Activated CD4-positive, alpha-beta memory T cell treated with anti-CD3 and anti-CD28 coated beads for 36 hours (primary cell): ENCODE measurements at places on chromosomes 5 and 9.
A peak's percentile ranks its signal among the peaks of the same experiment; 100 is the strongest.

- no peak for DNase-seq
Observed at GRCh38 chr9:98652741-98653140, 56.0 kb downstream of the GABBR2 start.

GRCh38 chr5:78908173-78909061, 76.7 kb downstream of the ARSB start:
- DNase-seq, result no peak

GRCh38 chr5:154418344-154418820, 27.4 kb upstream of the SAP30L start:
- no peak for DNase-seq

GRCh38 chr9:121500165-121500478, 478 bp upstream of the GGTA1 start:
- DNase-seq, result no peak

- DNase-seq, result no peak
Observed at GRCh38 chr5:72947498-72947897, 8.3 kb upstream of the FCHO2 start.

DNA sequence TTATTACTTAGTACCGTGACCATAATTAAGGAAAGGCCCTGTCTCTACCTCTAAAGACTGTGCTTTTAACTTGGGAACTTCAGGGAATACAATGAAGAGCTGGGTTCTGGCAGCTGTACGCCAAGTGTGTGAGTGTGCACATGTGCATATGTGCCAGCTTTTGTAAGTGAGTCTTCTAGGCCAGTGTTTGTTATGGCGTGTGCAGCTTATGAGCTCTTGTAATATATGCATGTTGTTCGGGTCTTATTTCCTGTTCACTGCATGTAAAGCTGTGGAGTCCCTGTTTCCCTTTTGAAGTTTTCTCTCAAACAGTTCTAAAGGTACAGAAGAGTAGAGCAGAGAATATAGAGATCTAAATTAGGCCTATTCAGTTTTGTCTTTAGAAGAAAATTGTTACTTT, 30.5 kb downstream of the TGFBR1 start:
- DNase-seq, result no peak

GRCh38 chr9:112615584-112616266, 102.2 kb downstream of the INIP start:
- DNase-seq, result no peak

GRCh38 chr9:80158554-80159170, 586.9 kb downstream of the TLE4 start:
- no peak for DNase-seq

DNA sequence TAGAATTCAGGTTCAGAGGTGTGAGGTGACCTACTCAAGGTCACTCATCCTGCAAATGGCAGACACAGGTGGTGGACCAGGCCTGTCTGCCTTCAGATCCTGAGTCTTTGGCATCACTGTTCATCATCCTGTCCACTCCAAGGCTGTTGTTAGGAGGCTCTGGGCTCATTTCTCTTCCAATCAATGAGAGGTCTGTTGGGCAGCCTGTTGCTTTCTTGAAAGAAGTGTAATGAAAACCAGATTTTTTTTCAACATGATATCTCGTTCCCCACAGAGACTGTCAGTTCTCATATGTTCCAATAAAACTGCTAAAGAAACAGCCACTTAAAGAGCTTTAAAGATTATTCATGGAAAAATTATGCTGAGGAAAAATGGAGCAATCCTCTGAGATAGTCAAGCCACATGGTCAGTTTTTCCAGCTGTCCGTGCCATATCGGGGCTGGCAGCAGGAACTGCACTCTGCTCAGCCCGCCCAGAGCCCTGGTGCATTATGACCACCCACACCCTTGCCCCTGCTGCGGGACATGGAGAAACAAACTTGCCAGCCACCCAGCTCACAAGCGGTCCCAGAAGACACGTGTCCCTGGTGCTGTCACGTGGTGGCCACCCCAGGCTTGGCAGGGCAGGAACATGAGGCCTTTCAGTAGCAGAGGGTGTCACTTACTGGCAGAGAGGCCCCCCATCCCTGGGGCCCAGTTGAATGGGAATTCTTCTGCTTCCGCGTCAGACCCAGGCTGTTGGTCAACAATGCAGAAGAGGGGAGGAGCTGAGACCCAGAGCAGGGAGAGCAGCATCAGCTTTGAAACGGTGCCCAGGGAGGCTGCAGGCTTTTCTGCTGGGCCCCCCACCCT, 63.7 kb upstream of the ANGPTL2 start:
- no peak for DNase-seq

GRCh38 chr5:170228762-170229435, 3.9 kb upstream of the C5orf58 start:
- DNase-seq, result no peak

DNA sequence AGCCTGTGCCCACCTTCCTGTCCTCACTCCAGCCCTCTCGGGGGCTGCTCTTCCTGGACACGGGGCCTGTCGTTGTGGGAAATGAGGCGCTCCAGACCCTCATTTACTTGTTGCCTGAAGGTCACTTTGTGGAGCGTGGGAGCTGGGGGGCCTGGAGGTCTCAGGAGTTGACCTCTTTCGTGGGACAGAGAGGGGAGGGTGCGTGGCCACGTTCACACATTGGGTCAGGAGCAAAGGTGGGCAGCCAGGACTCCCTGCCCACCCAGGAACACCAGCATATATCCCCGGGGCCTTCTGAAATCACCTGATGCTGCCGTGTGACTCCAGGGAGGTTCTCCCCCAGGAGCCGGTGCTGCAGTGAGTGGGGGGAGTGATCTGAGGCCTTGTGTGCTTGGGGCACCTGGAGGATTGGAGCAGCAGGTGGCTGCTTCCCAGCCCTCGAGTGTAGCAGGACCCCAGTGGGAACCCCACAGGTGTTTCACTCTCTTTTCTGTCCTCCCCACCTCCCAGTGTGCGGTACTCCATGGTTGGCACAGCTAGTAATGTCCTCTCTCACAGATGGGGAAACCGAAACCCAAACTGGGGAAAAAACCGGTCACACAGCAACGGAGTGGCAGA, 20.3 kb downstream of the NCS1 start:
- no peak for DNase-seq

DNA sequence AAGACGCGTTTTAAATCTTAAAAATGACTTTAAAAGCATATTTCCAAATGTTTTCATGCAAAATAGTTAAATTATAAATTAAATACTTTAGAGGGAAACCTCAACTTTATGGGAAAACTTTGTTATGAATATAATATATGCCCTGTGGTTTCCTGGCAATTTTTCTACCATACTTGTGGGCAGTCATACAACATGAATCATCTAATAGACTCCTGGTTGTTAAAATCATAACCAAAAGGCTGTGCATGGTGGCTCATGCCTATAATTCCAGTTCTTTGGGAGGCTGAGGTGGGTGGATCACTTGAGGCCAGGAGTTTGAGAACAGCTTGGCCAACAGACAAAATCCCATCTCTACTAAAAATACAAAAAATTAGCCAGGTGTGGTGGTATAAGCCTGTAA, 18.2 kb downstream of the ATP10B start:
- DNase-seq, result no peak

- DNase-seq, result no peak
Observed at GRCh38 chr5:68225188-68225910, 9.8 kb downstream of the PIK3R1 start.

DNA sequence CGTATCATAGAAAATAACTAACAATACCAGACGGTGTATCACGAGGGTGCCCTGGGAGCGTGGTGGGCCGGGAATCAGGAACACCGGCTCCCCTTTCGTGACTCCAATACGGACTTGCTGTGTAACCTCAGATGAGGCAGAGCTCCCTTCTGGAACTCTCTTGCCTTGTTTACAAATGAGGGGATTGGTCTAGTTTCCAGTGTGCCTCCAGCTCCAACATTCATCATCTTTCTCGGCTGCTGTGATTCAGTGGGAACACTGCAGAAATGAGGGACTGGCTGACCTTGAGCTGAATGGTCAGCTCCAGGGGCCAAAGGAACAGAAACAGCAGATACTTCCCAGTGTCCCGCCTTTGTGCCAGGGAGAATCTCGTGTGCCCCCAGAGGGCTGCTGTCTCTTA, 22.6 kb upstream of the TGFBI start:
- DNase-seq, result no peak

- peak; percentile 47 for DNase-seq
Observed at GRCh38 chr9:121992571-121993212, 100.4 kb downstream of the TTLL11 start.

DNA sequence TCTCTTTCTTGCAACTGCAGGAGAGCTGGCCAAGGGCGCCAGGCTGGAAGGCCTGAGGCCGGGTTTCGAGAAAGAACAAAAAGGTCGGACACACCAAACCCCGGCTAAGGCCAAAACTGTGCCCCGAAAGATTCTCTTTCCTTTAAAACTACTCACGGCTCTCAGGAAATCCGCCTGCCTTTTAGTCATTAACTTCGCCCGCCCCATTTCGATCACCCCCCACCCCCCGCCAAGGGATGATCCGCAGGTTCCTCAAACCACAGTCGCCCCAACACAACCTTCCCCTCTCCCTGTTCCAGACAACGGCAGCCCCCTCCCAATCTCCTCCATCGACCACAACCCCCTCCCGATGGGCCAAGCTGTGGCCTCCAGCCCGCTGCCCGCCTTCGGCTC, 536 bp downstream of the FEM1C start:
- peak; percentile 71 for DNase-seq

GRCh38 chr5:65737842-65738241, 15.8 kb downstream of the NLN start:
- no peak for DNase-seq
